ENCODE measurements at places on chromosomes 3 and 15. TPM values are rescaled to one million over a fixed set of nuclear protein-coding genes. Genes with fewer than 3 reads are reported as not detected.

RUVBL1 gene
- 50.5 TPM for total RNA-seq

DIPK2A gene
- total RNA-seq: 19.8 TPM

CPA3 gene
- total RNA-seq: 5.6 TPM

DNA sequence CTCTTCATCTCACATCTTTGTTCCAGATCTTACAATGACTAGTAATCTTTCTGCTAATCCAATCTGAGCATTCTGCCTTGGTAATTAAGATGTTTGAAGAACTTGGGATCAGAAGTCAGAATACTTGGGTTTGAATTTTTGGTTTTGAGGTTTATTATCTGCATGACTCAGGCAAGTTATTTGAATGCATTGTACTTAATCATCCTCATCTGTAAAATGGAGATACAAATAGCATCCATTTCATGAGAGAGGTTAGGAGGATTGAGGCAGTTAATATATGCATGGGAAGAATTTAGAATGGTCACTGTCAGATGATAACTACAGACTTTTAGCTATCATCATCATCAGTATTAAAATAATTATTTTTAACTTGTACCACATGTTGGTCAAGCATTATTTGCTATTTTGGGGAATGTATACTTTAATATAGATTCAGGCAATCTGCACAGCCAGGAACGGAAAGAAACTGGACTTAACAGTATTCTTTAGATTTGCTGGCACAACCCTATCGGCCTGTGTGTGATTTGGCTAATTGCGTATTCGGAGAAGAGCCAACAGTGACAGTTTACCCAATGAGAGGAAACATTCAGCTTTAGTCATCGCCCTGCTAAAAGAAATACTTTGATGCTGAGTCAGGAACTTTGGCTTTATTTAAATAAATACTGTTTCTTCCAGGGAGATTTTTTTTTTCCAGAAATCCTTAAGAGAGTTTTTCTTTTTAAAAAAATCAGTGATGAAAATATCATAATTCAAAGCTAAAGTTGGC, 600.0 kb downstream of the ROBO1 start:
- no peak for DNase-seq

DNA sequence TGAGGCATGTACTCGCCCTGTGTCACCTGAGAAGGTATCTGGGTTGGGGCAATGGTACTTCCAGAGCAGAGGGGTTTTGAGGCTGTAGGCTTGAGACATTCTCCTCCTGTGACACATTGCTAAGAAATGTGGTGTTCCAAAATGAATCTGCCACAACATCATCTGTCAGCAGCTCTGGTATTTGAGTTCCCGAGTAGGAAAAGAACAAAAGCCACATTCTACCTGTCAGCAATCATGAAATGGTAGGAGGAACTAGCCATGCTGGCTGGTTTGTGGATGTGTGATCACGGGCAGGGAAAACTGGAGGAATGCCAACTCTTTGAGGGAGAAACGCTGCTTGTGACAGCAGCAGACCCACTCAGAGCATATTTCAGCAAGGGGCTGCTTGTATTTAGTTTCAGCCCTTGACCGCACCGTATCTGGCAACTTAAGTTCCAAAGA, 579.4 kb upstream of the TBL1XR1 start:
- DNase-seq: no peak

GAP43 gene
- not detected for total RNA-seq

FURIN gene
- 34.5 TPM for total RNA-seq
